Activated CD4-positive, alpha-beta T cell treated with anti-CD3 and anti-CD28 coated beads, Interleukin-2, amount 50 U/mL, for 48 hours (primary cell): ENCODE measurements at places on chromosomes 6 and 20.

DNA sequence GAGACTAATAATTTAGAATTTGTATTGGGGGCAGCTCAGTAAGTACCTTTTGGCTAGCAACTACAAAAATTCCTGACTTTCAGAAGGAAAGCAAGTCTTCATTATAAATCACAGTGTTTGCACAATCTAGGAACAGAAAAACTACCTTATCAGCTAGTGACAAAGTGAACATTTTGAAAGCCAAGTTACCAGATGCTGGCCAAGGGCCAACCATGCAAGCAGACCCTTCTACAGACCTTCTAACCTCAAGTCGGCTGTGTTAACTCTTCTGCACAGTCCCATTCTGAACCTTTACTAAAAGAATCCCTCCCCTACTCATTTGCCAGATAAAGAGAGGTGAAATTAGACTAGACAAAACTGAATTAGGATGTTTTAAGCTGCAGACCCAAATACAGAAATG, 341.9 kb downstream of the COL12A1 start:
- no peak for DNase-seq

DNA sequence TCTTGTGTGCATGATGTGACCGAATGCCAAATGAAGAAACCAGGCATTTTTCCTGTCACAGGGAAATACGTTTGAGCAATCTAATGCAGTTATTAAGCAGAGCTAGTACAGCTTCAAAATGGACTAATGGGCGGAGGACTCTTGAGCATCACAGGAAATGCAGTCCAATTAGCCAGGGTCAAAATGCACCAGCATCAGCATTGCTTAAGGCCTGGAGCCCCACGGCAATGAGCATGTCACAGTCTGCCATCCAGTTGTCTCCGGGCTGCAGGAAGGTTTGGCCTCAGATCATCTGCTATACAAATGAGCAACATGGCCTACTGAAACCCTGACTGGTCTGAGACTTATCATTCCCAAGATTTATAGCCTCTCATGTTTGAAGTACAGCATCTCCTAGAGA, 652.1 kb upstream of the SLC35B3 start:
- no peak for DNase-seq

DNA sequence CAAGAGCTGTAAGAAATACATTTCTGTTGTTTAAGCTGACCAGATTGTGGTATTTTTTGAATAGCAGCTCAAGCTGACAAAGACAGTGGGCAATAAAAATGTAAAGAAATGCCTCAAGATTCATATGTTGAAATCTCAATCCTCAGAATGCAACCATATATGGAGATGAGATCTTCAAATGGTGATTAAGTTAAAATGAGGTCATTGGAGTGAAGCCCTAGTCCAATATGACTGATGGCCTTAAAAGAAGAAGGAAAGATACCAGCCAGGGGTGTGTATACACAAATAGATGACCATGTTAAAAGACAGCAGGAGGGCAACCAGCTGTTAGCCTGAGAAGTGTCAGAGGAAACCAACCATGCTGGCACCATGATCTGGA, 7.1 kb upstream of the DDO start:
- no peak for DNase-seq

DNA sequence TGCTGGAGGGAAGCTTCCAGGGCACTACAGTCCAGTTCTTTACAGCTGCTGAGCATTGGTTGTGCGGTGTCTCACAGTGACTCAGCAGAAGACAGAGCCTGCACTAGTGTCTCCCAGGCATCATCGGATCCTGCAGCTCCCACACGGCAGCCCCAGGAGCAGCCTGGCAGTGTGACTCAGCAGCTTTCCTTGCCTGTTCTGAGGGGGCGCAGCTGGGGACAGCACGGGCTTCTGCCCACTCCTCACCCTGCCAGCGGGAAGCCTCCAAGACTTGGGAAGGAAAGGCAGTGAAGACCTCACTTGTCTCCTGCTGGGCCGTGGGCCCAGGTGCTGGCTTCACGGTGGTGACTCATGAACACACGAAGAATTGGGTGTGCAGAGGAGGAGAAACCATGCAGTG, 165.4 kb downstream of the SYNDIG1 start:
- DNase-seq, result no peak

GRCh38 chr20:38272398-38272797, 11.9 kb upstream of the KIAA1755 start:
- DNase-seq, result no peak

DNA sequence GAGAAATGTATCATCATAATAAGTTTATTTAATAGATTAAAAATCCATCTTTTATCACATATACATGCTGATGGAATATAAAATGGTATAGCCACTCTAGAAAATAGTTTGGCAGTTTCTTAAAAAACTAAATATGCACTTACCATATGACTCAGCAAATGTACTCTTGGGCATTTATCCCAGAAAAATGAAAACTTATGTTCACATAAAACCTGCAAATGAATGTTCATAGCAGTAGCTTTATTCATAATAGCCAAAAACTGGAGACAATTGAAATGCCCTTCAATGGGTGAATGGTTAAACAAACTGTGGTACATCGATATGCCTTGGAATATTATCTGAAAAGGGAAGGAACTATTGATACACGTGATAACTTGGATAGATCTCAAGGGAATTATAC, 6.4 kb upstream of the NCOA7 start:
- DNase-seq, result no peak

GRCh38 chr6:79635232-79635543, 4.1 kb downstream of the SH3BGRL2 start:
- DNase-seq, result no peak

GRCh38 chr6:157253017-157253416, 70.3 kb downstream of the TMEM242 start:
- no peak for DNase-seq

DNA sequence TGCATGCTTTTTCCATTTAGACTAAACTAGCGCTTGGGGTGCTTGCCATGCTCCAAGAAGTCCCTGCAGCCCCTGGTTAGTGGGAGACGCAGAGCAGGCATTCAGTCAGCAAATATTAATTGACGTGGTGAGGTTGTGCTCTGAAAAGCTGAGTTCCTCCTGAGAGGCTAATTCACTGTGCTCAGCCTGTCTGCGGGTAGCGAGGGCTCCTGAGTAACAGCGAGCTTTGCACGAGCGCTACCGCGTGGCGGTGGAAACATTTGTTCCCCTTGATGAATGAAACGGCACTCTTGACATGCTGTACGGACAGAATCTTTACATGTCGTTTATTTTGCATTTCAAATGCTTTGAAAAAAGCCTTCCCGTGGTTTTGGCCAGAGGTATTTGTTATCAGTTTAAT, 170.6 kb upstream of the AGPAT4 start:
- peak; percentile 19 for DNase-seq

- no peak for DNase-seq
These were observed 1.4 kb downstream of the PDE10A start for GRCh38 chr6:165661664-165662025.

DNA sequence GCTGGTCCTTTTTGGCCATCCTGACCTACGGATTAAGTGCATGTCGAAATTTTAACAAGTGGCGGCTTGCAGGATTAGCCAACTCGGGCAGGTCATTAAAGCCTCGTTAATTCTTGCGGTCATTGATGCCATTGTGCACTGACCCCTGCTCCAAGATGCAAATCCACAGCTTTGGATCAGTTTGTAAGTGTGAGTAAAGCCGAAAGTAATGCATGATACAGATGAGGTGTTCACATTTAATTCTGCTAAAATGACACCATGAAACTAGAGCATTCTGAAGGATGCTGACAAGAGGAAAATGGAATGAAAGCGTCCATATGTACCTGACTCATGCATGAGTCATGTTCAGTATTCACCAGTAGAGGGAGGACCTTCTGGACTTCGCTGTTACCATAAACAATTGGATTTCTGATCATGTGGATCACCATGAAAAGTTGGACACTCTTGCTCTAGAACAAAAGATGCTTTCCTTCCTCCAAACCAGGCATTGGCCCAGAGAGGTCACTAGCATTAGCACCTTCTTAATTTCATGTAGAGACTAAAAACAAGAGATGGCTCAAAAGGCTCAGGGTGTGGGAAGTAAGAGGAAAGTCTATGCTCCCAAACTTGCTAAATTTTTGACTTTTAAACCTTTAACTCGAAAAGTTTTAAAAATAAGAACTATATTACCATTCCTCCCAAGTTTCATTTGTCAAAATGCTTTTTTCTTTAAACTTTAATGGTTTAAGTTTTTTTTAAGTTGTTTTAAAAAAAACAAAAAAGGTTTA, 48.0 kb downstream of the MUC22 start:
- DNase-seq, result no peak

DNA sequence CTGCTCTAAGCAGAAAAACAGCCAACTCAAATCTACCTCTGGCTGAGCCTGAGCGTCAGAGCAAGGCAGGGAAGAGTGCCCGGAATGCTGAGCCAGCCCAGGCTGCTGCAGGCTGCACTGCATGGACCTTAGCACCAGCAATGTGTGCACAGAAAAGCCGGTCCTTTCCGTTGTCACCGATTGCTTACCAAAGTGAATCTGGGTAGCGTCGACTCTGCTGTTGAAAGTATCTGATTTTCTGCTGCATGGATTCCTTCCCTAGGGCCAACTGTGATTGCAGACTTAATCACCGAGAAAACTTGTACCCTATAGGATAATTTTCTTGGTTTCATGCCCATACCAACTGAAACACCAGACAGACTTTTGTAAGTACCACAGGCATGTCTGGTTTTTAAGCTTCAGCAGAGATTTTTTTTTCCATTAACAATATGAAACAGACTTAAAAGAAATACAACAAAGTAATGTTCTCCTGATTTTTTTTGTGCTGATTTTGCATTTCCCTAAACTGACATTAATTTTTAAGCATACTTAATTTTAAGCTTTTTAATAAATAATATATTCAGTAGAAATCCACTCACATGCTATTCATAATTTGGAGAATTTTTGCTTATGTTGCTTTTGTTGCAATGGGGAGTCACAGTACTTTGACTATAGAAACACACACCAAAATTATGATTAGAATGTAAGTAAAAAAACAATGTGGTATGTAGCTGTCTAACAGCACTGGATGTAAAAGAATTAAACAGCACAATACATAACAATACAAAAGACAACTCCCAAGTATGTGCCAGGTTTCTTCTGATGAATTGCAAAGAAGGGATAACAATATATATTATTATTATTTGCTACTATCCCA, 218.0 kb downstream of the THBS2 start:
- no peak for DNase-seq

DNA sequence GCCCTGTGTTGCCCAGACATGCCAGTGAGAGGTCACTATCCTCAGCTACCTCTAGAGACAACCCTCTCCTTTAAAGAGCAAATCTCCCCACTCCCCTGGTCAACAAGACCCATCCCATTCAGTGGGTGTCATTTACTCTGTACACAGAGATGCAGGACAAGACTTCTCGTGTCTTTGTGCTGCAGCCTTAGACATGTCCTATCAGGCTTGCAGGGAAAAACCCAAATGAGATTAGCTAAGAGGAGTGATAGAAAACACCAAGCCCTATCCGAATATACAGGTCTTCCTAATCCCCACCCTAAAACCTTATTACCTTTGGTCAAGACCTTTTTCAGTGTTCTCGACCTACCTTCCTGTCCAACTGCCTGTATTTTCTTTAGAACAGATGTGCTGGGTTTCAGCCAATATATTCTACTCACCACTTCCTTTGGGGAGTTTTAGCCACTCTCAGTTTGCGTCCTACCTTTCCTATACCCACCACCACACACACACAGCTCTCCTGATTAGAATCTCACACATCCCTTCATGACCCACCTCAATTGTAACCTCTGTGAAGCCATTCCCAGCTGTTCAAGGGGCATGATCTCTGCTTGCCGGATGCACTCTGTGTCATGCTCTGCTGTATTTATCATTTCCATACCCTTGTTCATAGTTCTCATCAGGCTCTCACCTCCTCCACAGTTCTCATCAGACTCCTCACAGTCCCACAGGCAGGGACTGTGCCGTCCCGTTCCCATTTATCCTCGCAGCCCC, 39.7 kb downstream of the TRAM2 start:
- no peak for DNase-seq

DNA sequence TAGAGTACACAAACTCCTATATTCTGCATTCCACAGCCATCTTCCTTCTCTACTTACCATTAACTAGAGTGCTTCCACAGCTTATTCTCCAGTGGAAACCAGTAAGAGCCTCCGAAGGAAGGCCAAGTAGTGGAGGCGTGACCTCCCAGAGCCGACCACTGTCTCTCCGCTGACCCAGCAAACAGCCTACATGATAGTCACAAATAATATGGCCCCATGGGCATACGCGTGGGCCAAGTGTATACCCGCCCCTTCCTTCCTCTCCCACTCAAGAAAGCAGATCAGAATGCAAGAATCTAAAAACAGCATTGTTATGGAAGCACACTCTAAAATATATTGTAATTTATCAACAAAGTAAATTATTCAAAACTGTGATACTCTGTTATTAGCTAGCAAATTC, 526.6 kb upstream of the JARID2 start:
- DNase-seq, result no peak

- no peak for DNase-seq
These were observed 9.1 kb downstream of the TXLNB start for GRCh38 chr6:139282684-139283083.

DNA sequence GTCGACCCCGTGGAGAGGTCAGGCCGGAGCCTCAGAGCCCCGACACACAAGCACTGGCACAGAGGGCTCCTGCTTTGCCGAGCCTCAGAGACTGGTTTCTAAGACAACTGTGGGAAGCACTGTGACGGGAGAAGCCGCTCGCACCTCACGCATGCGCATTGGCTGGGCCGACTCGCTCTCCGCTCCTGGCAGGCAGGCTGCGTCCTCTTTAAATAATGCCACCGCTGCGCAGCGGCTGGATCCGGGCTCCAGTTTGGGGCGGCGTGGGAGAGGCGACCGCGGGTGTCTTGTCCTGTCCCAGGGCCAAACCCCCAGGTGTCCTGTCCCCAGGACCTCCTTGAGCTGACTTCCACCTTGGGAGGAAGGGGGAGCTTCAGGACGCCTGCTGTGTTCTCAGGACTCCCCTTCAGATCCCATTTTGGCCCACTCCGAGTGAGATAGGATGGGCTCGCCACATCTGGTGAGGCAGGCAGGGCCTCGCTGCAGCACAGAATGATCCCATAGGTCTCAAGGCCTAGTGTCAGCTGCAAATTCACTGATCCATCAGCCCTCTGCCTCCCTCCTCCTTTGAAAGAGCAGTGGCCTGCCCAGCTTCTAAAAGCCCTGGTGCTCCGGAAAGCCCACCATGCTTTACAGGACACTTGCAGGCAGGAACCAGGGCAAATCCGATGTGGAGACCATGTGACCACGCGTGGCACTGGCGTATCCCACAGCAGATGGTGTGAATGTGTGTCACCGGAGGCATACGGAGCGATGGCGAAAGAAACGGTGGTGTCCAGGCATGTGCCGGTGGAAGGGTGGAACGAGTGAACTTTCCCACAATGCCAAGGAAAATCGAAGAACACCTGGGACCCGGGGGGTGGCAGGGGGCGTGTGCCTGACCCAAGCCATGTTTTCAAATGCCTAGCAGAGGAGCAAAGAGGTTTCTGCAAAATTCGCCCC, 169.3 kb upstream of the ZNF337 start:
- DNase-seq, result peak; percentile 76

GRCh38 chr6:141729146-141729545, 403.6 kb upstream of the GJE1 start:
- no peak for DNase-seq

DNA sequence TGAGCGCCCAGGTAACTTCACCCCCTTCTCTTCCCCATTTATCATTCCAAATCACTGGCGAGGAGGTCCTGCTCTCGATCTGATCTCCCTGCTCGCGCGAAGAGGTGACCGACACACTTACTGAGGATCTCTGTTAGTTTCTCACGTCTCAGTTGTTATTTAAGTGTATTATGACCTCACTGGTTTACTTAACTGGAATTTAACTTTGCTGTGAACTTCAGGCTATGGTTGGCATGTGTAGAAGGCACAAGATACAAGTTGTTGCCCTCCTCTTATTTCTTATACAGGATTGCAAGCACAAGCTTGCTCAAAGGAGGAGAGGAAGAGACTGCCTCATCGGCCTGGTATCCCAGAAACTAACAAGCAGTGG, 1.2 kb downstream of the RNF217 start:
- DNase-seq, result no peak
